ENCODE measurements at places on chromosomes 1 and 21.

- DNase-seq = no peak
These were observed 44.2 kb upstream of the PIGV start for GRCh38 chr1:26743426-26744059.

DNA sequence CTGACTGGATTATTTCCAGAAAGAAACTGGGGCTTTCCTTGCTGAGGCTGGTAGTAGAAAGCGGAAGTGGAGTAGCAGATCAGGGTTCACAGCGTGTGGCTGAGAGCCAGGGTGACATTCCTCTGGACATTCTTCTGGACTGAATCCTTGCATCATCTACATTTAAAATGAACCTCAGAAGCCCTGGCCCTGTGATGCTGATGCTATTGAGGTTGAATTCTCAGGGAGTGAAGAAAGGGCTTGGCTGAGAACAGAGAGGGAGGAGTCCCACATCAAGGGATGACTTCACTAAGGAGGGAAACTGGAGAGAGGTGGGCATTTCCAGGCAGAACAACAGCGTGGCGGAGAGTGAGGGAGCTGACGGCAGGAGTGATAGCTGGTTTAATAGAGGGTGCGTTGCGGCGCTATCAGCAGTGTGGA lies 102.3 kb upstream of the LMO4 start:
- DNase-seq = peak; percentile 99

- no peak for DNase-seq
These were observed 26.7 kb downstream of the DMBX1 start for GRCh38 chr1:46516200-46516950.

- peak; percentile 48 for DNase-seq
These were observed 1.1 kb downstream of the MIA3 start for GRCh38 chr1:222618880-222619596.

DNA sequence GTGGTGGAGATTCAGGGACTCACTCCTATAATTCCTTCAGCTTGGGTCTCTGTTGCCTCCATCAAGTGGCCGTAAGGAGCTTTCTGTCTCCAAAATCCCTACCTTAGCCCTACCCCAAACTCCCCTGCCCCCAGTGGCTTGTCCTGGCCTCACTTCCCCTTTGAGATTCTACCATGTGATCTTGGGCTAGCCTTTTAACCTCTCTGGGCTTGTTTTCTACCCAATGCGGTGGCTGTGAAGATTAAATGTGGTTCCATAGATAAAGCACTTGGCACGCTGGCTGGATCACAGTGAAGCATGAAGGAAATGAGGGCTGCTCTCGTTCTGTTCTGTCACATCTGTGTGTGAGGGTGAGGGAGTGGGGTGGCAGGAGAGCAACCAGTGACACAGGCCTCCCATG lies 43.6 kb downstream of the FAAH start:
- DNase-seq = no peak

GRCh38 chr21:16258844-16259611 lies 529.2 kb downstream of the USP25 start:
- no peak for DNase-seq

DNA sequence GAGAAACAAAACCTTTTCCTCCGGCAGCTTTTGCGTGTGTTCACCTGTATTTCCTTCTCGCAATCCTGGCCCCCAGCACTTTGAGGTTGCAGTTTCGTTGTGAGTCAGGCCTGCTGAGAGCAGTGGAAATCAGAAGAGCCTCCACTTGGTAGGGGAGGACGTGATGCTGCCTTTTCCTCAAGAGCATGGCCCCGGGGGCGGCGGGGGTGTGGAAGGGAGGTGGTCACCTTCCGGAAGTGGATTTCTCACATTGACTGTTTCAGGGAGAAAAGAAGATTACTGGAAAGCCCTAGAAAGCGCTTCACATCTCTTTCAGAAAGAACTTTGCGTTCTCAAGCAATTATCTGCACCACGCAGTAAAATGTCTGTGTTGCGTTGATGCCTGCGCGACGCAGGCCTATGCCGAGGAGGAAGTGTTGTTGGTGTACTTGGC lies 12.2 kb upstream of the IL10 start:
- no peak for DNase-seq

DNA sequence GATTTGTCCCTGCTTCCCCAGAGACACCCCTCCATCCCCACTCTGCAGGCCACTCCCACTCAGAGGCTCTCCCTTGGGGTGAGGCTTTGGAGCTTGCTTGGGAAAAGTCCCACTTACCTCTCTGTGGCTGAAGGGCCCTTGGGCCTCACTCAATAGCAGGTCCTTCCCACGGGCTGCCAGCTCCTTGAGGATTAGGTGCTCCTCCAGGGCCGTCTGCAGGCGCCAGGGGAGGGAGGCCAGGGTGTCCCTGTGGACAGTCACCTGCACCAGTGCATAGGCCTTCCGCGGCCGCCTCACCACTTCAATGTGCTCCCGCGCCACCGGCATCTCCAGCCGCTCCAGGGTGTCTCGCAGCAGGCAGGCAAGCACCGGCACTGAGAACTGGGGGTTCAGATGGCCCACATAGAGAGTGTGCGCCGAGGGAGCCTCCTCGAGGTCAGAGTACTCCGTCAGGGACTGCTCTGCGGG lies 1.4 kb downstream of the SLFNL1 start:
- no peak for DNase-seq

- no peak for DNase-seq
These were observed 61.6 kb upstream of the QSOX1 start for GRCh38 chr1:180092931-180093650.

- no peak for DNase-seq
These were observed 538.8 kb downstream of the MATN1 start for GRCh38 chr1:30184393-30185141.

GRCh38 chr1:248388426-248388825 lies 12.9 kb downstream of the OR2T6 start:
- DNase-seq = no peak

DNA sequence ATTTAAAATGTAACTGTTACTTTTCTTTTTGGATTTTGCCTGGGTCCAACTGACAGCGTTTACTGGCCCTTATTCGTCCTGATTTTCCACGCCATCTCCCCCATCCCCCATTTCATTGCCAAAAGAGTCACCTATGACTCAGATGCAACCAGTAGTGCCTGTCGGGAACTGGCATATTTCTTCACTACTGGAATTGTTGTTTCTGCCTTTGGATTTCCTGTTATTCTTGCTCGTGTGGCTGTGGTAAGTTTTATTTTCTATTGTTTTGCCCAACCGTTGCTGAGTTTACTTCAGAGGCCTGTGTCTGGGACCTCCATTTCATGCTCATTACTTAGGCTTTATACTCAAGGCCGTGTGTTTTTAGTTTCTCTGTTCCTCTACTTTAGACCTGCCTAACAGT lies 9.3 kb downstream of the LEPR start:
- peak; percentile 79 for DNase-seq

Measured in Daoy (cell line).